ENCODE measurements at places on chromosomes 3 and 15.

- no peak for DNase-seq
These were observed 41.7 kb upstream of the SEC22A start for GRCh38 chr3:123159926-123160635.

GRCh38 chr3:86973440-86973839 lies 17.5 kb downstream of the VGLL3 start:
- DNase-seq = no peak

DNA sequence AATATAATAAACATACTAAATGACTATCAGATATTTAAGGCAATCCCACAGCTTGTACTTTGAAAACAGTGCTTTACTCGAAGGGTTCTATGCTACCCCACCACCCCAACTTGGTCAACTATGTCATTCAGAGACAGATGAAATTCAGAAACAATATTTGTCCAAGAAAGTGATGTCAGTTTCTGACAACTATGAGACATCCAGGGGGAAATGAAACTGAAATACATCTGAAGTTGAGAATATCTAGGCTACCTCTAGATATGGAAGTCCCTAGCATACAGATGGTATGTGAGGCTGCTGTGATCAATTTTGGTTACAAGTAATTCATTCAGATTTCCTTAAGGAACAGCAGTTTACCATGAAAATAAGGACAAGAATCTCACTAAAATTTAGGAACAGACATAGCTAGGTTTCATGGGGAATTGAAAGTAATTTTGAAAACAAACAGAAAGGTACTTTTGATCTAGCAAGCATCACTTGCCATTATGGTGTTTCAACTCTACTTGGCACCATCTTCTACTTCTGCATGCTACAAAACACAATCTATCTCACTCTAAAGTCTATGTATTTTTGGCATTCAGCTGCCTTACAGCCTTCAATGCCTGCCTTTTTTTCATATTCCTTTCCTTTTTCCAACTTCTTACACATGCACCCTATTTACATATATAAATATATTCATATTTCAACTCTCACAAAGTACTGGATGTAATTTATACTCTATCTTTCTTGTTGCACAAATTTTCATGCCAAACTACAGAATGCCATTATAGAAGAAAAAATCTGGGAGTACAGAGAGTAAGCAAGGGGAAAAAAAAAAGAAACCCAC lies 21.7 kb downstream of the ATG3 start:
- no peak for DNase-seq

- DNase-seq = no peak
These were observed 116.8 kb upstream of the SPATA16 start for GRCh38 chr3:173257797-173258196.

GRCh38 chr3:188706176-188706575 lies 465.6 kb upstream of the TPRG1 start:
- DNase-seq = no peak

GRCh38 chr15:32682569-32682968 lies 35.2 kb upstream of the GREM1 start:
- no peak for DNase-seq

DNA sequence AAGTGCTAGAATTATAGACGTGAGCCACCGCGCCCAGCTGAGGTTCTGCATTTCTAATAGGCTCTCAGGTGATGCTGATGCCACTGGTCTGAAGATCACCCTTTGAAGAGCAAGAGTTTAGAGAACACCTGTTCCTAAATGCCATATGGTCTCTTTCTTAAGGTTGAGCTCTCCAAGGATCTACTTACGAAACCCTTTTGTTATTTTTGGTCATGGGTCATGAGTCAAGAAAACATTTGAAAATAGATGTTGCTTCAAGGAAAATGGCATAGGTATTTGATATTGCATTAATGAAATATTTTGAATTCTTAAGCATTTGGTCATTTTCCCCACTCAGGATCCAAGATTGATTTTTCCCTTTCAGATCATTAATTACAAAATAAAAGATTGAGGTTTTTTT lies 74.7 kb upstream of the SOX2 start:
- DNase-seq = no peak

- no peak for DNase-seq
These were observed 76.3 kb downstream of the THBS1 start for GRCh38 chr15:39657181-39657580.

DNA sequence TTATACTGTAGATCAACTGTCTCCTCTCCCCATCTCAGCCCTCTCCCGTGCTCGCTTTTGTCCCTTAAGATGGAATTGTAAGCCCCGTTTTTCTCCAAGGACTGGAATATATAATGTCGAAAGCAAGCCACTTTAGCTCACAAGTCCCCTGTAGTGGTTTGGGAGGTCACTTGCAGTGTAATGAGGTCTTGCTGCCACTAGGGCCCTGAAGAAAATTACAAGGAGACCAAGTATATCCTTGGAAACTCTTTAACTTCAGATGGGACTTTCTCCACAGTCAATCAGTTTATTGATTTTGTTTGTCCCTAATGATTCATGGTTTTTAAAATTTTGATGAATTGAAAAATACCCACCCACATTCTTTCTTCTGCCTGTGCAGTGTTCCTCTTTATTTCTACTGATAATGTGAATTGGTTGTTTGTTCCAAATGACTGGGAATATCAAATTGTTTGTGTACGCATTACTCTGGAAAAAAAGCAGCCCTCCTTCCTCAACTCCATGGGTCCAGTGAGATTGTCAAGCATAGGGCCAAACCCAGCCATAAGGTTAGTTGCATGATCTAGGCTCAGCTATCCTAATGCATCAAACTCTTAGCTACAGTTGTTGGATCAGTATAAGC lies 294.8 kb downstream of the MCTP2 start:
- no peak for DNase-seq

DNA sequence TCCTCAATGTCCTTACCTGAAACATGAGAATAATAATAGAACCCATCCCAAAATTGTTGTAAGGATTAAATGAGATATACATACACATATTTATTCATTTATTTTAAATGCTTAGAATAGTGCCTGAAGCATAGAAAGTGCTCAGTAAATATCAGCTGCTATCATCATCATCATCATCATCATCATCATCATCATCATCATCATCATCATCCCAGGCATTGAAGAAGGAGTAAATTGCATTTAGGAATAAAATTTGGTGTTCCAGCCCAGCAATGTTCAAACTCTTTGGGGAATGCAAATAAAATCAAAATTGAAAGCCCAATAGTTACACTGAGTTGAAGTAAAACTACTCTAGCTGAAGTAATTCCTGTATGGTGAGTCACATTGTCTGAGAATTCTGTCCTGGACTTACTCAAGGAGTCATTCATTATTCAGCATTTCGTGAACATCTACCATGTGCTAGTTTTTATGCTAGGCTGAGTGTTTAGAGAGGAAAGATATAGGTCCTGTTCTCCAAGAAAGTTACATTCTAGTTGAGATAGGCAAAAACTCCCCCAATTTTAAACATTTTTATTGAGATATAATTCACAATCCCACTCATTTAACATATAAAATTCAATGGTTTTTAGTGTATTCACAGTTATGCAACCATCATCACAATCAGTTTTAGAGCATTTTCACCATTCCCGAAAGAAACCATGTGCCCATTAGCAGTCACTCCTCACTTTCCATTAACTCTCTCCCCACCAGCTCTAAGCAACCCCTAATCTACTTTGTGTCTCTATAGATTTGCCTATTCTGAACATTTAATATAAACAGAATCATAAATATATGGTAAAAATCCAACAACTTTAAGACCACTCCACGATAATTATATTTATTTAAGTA lies 107.2 kb downstream of the FRMD5 start:
- DNase-seq = no peak

- no peak for DNase-seq
These were observed 139.5 kb downstream of the MAGI1 start for GRCh38 chr3:65899226-65899625.

Data from SW480 (cell line).